NCI-H1092 (cell line): ENCODE measurements at places on chromosomes 13 and 19.
A peak's percentile ranks its signal among the peaks of the same experiment; 100 is the strongest.

GRCh38 chr19:32208060-32208459, 137.3 kb upstream of the ZNF507 start:
- DNase-seq, result no peak

DNA sequence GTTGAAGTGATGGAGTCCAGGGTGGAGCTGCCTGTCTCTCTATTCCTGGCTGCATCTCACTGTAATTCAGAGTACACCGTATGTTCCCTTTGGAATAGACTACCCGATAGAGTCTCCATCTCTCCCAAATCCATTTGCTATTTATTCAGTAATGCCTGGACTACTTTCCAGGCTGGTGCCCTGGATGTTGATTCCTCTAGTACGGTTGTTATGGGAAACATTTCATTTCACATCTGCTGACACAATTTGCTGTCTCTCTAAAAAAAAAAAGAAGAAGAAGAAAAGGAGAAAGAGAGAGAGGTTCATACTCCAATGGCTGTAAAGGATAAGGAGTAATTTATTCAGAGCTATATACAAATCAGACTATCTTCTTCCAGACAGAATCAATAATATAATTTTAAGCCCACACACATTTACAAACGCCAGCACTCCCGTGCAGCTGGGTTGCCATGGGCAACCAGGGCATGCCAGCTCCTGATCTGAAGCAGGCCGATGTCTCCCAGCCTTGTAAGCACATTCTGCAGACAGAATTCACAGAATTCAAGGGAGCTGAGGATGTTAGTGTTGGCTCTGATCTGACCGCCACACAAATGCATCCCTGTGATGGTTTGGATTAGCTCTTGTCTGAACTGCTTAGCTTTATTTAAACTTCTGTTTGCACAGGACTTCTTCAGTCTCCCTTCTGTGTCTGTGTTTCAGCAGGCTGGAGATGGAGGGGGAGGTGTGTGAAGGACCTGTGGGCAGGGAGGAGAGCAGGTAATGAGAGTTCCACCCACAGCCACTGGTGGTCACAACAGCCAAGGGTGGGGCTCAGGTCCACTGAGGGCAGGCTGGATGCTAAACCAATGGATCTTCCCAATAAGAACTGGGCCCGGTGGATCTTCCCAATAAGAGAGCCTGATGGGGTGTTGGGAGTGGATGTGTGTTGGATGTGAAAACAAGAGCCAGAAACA, 66.0 kb downstream of the TEX26 start:
- peak; percentile 46 for DNase-seq

GRCh38 chr13:91360246-91360751, 12.8 kb downstream of the MIR17HG start:
- no peak for DNase-seq

DNA sequence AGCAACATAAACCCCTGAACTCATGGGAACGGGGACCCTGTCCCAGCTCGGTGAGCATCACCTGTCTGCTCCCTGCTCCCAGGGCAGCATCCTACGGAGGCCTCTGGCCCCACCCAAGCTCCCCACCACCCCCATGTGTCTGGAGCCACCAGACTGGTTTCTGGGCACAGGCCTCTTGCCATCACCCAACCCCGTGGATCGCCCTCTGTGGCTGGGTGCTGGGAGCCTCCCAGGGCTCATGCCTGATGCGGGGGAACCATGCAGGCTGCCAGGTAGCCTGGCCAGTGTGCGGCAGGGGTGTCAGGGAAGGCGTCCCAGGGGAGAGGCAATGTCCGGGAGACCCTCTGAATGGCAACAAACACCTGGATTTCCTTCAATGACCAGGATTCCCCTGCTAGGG, 2.7 kb downstream of the MICOS13 start:
- no peak for DNase-seq

GRCh38 chr19:43774103-43774939, 6.5 kb downstream of the KCNN4 start:
- DNase-seq, result no peak

- no peak for DNase-seq
Observed at GRCh38 chr13:91579320-91579719, 180.9 kb downstream of the GPC5 start.

- no peak for DNase-seq
Observed at GRCh38 chr13:71358218-71358617, 508.8 kb downstream of the DACH1 start.

DNA sequence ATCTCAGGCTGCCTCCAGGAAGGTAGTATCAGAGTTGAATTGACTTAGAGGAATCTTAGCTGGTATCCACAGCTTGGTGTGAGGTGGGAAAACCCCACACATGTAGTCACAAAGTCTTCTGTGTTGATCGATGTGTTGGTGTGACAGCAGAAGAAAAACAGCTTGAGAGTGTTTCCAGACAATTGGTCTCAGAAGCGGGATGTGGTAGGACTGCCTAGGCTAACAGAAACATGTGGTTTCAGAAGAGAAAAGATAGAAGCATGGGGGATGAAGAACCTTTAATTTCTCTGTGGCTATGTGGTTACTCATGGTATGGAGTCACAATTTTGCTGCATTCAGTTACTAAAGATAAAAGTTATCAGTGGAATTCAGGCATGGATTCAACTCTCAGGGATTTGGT, 134.7 kb upstream of the SLITRK5 start:
- no peak for DNase-seq

DNA sequence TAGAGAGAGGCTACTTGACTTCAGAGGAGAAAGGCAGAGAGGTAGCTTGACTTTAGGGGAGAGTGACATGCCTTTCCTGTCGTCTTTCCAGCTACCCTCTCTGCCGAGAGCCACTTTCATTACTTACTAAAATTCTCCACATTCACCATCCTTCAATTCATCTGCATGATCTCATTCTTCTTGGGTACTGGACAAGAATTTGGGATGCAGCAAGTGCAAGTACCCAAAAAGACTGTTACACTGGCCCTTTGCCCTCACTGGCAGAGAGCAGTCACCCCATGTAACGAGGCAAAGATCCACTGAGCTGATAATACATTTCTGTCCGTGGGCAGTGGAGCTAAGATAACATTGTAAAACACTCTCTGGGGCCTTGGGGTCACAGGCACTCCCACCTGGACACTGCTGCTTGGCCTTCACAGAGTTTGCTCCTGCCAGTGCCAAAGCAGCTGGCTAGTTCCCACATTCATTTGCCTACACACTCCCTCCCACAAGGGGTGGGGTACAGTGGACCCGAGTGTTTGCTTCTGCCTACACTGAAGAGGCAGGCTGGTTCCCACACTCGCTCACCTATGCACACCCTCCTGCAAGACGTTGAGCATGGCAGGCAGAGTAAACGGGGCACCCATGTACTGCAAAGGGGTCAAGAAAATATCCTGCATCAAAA, 1276.9 kb upstream of the PCDH9 start:
- no peak for DNase-seq

- no peak for DNase-seq
Observed at GRCh38 chr19:11286312-11286974, 9.5 kb upstream of the TSPAN16 start.

DNA sequence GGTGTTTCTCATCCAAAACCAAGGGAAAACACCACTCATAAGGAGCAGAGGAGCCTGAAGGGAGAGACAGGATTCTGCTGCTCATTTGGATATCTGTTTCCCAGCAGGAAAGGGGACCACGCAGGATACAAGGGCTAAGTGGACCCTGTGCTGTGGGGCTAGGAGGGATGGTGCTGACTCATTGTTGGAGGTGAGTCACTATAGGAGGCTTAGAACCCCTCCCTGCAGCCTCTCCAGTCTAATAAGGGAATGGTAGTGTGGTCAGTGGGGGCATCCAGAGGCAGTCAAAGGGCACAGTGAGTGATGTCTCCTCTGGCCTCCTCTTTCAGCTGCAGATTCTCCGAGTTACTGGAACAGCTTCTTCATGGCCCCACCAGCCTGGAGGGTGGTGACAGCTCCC, 442.3 kb downstream of the TUBA3C start:
- DNase-seq, result no peak

DNA sequence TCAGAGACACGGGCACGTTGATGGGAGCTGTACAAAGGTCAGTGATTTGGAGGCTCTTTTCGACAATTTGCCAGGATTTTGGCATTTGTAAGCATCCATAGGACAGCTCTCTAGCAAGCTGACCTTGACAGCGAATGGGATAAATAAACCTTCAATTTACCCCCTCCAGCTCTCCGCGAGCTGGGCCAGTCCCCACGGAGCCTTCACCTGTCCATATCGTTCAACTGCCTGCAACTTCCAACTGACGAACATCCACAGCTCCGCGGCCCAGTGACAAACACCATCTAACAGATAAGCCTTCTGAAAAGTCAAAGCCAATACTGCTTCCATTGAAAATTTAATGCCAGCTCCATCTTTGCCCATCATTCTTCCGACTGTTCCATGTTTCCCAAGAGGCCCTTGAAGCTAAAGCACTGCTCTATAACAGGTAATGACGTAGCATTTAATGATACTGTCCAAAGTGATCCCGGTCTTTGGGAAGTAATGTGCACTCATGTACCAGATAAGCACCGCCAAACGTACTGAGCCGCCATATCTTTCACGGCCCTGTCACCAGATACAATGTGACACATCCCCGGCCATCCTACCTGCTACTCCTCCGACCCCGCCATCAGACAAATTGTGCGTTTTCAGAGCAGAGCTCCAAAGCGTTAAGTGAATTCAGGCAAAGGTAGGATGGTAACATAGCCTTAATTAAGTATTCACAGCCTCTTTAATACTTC, 365.3 kb upstream of the ZNF507 start:
- no peak for DNase-seq

GRCh38 chr19:16605553-16605994, 22.4 kb downstream of the MED26 start:
- no peak for DNase-seq

GRCh38 chr13:111980146-111980929, 86.6 kb upstream of the SOX1 start:
- DNase-seq, result no peak

- DNase-seq, result no peak
Observed at GRCh38 chr19:4058693-4059452, 7.8 kb downstream of the ZBTB7A start.

DNA sequence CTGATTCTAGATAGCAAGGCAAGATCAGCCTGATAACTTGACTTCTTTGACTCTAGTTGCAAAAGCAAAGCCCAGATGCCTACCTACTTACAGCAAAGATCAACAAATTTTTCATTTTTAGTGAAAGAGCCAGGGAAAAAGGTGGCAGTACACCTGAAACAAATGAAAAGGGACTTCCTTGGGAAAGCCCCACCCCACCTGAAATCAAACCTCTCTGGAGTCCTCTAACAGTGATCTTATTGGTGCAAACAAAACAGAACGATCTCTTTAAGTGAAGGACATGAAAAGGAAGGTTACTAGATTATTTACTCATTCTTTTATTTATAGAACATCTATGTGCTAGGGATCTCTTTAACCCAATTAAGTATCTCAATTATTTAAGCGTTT, 507 bp upstream of the LCP1 start:
- no peak for DNase-seq

GRCh38 chr13:44045180-44045562, 165.5 kb downstream of the LACC1 start:
- DNase-seq, result peak; percentile 12

GRCh38 chr13:47518530-47518929, 482.5 kb downstream of the SUCLA2 start:
- DNase-seq, result no peak

DNA sequence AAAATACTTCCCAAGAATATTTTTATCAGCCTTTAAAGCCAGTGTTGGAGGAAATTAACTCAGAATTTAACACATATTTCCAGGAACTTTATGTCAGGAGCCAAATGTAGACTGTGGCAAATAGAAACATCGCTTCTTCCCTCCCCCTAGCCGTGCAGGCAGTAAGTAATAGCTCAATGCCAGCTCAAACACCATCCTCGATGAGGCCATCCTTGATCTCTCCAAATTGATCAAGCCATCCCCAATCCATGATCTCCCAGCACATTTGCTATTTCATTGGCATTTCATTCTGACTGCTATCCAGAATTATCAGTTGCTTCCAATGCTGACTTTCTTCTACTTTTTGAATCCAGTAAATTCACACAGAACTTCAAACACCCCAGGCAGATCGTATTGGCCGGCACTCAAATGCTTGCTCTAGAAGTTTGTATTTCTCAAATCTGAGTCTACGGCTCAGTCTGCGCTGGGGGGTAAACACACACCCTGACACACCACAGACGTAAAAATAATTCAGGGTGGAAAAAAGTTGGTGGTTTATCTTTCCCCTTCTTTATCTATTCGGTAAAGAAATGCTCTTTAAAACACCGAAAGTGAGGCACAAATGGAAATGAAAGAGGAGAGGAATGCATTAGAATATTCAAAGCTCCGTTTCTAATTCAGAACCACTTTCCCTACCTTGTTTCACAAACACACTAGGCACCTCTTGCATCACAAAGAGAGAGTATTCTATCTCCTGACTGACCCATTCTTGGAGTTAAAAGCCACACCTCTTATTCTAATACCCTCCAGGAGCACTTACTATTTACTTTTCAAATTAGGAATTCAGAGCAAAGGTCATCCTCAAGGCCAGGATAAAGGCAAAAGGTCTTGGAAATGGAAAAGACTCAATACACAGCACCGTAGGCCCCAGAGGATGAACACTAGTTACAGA, 991 bp downstream of the OBI1 start:
- DNase-seq, result no peak

GRCh38 chr19:38210458-38210987, 13.5 kb downstream of the DPF1 start:
- peak; percentile 47 for DNase-seq

DNA sequence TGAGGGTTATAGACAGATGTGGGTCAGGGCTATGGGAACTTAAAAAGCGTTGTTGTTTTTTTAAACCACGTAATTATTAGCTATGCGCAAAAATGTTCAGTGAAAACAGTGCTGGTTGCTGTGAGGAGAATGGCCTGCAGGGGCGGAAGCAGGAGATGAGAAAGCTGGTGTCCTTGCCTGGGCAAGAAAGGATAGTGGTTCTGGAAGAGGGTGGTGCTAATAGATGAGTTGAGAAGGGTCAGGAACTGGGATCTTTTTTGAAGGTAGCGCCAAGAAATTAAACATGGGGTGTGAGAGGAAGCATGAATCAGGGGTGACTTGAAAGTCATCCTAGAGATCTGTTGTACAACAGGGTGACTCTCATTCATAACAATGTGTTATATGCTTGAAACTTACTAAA, 4.8 kb upstream of the SMG9 start:
- DNase-seq, result no peak

DNA sequence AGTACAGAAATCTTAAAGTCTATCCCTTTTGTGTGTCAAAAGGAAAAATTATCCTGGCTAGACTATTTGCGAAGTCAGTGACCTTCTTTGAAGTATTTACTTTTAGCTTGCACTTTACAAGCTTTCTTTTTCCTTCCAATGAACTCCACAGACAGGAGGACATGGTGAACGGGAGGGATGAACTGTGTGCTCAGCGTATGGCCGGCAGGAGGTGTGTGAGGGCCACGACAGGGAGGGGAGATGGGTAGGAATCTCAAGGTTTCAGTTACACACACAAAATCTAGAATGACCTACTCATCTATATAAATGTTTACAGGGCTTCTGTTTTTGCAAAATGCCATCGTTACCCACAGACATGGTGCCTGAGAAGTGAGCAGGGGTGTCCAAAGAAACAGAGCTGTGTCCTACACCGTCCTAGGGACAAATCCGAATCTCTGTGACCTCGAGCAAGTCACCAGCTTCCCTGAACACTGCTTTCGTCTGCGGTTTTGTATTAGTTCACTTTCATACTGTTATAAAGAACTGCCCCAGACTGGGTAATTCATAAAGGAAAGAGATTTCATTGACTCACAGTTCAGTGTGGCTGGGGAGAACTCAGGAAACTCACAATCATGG, 537.2 kb downstream of the LIG4 start:
- DNase-seq, result no peak
